ENCODE measurements at places on chromosomes 5 and 9. TPM values are rescaled to one million over a fixed set of nuclear protein-coding genes. Genes with fewer than 3 reads are reported as not detected.

The UBAC1 gene
- total RNA-seq: 21.4 TPM

The ARHGEF37 gene
- 7.1 TPM for total RNA-seq

The F2R gene
- total RNA-seq: 514 TPM

The CWC27 gene
- 11.3 TPM for total RNA-seq

The MARCHF3 gene
- 19.9 TPM for total RNA-seq

The DMGDH gene
- 1.9 TPM for total RNA-seq

The CA9 gene
- total RNA-seq: 181 TPM

The PCDHGB3 gene
- 8.1 TPM for total RNA-seq

The KCNMB1 gene
- 0.07 TPM for total RNA-seq

The ZNF354B gene
- total RNA-seq: 6.4 TPM

The ZNF454 gene
- total RNA-seq: 1.9 TPM

The MPDZ gene
- total RNA-seq: 83.3 TPM

The ZNF483 gene
- 1.6 TPM for total RNA-seq

The RNF208 gene
- 2.8 TPM for total RNA-seq

The GKAP1 gene
- total RNA-seq: 0.50 TPM

The KIF20A gene
- 21.6 TPM for total RNA-seq

Measured in smooth muscle cell of the pulmonary artery (primary cell).